ENCODE measurements at places on chromosomes 2 and 18.

GRCh38 chr2:57460396-57461276 is 586.0 kb upstream of the VRK2 start:
- DNase-seq: no peak

DNA sequence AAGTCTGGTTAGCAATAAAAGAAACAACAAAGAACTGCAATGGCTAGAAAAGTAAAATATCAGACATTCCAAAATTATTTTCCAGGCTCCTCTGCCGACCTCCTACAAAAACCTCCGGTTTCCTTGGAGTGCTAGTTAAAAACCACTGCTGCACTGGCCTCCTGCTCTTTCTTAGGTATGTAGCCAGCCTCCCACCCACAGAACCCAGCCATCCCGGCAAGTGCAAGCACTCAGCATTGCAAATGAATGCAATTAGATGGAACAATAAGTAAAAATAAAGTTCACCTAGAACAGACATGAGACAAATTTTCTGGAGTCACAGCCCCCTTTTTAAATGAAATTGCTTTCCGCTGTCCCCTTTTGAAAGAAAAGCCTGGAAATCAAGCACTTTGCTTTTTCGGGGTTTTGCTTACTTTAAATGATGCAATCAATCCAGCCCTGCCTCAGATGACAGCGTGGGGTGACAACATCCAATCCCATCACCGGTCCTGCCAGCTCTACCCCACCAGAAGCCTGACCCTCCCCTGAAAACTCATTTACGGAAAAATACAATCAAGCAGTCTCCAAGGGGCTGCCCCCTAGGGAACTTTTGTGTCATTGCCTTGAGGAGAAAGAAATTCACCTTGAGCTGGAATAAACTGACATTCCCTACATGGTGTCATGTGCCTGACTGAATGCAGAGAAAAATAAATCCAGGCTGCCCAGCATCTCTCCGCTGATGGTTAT is 199.8 kb downstream of the EPHA4 start:
- peak; percentile 73 for DNase-seq

DNA sequence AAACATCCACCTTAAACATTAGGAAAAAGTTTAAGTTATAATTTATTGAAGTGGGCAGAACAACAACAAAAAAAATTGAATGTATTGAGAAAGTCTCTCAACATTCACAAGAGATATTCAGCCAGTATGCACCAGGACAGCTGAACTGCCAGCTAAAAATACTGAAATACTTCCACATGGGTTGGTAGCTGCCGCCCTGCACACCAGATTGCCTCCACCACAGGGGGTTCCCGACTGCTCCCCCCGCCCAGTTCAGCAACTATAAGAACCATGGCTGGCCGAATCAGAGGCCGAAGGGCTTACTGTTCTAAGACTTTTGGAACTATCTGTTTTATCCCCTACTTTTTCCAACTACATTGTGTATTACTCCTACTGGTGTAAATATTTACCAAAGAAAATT is 150.0 kb upstream of the LRP1B start:
- no peak for DNase-seq

DNA sequence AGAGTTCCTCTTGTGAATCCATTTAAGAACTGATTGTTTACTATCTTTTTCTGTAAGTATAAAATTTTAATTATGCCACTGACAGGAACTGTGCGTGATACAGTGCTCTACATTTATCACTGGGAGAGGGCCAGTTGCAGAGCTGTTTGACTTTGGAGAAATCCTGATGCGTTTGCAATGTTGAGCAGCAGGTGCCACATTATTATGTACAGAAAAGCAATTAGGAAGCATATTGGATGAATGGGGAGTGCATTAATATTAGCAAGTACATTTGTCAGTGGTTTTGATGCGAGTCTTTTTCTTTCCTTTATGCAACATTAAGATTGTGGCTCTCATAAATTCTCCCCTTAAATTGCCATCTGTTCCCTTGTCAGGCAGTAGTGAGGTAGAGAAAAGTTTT is 302.3 kb upstream of the FANCL start:
- no peak for DNase-seq

- no peak for DNase-seq
These were observed 40.8 kb downstream of the ATOH8 start for GRCh38 chr2:85794491-85795121.

GRCh38 chr2:159326569-159327255 is 40.2 kb upstream of the WDSUB1 start:
- no peak for DNase-seq

GRCh38 chr2:56260415-56260814 is 76.6 kb downstream of the CCDC85A start:
- DNase-seq: no peak

- no peak for DNase-seq
These were observed 170.5 kb downstream of the SH3RF3 start for GRCh38 chr2:109299536-109299935.

GRCh38 chr2:159217676-159218075 is 68.8 kb downstream of the WDSUB1 start:
- DNase-seq: no peak

DNA sequence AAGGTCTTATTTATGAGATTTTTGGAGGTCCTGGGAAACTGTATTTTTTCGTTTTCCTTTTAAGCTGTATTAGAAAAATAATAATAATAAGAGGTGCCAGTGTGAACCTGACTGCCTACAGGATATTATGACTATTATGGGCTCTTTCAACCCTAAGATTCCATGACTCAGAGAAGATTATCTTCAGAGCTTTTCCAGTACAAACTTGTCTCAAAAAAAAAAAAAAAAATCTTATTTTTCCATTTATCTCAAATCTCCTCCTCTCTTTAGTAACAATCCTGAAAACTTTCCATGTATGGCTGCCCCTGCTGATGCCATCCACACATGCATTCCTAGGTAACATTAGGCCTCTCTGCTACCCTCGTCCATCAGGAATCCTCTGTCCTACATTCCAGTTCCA is 36.7 kb upstream of the RPE start:
- DNase-seq: no peak

- DNase-seq: no peak
These were observed 94.4 kb downstream of the LYPD6B start for GRCh38 chr2:149132901-149133300.

DNA sequence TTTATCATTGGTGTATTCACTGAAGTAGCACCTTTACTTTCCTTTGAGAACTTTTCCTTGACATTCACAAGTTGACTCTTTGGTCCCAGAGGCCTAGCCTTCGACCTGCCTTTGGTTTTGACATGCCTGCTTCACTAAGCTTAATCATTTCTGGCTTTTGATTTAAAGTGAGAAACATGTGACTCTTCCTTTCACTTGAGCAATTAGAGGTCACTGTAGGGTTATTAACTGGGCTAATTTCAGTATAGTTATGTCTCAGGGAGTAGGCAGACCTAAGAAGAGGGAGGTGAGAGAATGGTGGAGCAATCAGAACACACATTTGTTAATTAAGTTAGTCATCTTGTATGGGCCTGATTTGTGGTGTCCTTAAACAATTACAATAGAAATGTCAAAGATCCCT is 1040.7 kb upstream of the SLC39A10 start:
- DNase-seq: no peak

- DNase-seq: peak; percentile 75
These were observed 56.9 kb downstream of the COL4A4 start for GRCh38 chr2:227106845-227107759.

DNA sequence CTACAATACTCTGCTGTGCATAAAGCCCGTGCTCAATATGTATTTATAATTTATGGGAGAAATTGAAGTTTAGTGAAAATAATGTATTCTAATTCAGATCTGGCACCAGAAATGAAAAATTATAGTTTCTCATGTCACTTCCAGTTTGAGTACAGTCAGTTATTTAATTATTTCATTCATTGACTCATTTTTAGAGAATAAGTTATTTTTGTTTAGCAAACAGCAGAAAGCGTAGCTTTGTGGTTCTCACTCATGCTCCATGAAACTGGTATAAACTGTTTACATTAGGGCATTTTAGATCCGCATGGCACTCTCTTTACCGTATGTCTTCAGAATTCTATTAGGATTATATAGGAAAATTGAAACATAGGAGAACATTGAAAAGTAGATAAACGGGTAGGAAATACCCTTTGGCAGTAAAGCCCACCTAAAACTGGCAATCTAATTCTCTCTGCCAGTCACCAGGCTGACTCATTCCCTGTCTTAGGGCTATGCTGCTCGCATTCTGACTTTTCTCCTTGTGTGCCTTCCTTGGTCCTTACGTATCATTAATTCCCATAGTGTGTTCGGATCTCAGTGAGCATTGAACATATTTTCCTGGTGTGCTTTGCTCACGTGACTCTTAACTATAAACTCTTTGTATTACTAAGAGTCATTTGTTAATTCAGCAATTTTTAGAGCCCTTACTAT is 106.0 kb downstream of the ZNF236 start:
- no peak for DNase-seq

- DNase-seq: no peak
These were observed 55.7 kb downstream of the CCDC93 start for GRCh38 chr2:117958186-117958585.

DNA sequence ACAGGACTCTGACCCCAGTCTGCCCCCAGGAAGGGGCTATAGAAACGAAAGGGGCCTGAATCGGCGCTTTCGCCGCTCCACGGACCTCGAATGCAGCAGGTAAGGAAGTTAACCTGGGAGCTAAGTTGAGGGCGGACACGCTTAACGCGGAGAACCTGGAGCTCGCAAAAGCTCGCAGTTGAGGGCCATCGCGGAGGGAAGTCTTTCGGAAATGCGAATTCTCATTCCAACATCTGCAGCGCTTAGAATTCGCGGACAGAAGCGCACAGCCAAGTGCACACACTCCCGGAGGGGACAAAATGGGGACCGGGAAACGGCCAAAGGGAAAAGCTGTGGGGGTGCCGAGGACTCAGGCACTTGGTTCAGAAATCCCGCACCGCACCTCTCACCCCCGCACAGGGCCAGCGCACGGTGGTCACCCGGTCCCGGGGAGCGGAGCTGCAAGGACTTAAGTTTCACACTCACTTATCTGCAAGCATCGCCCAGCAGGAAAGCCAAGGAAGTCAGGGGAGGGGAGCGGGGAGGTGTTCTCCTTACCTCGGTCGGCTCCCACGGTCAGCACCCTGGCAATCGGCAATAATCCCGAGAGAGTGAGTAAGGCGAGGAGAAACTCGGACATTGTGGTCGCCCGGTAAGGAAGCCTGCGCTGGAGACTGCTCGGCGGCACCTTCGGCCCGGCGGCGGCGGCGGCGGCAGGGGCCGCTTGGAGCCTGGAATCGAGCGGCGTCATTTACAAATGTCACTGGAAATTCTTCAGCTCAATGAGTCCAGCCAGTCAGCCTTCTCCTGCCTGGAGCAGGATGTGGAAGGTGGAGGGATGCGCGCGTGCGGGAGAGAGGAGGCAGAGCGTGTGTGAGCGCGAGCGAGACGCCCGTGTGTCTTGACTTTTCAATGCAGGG is 456 bp downstream of the LRP1B start:
- DNase-seq: peak; percentile 86

DNA sequence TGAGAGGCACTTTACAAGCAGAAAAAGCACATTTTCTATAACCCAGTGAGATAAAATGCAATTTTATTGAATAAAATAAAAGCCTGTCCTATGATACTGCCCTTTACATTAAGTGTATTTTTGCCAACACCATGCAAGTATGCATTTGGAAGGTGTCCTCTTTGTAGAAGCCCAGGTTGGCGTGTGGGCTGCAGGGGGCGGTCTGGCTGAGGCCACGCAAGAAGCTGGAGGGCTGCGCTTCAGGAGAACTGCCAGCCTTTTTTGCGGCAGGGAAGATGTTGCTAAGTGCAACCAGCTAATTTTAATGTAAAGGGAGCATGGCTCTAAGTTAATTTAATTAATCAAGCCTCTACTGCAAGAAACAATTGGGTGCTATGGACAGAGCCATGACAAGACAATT is 562.8 kb upstream of the SALL3 start:
- DNase-seq: no peak

DNA sequence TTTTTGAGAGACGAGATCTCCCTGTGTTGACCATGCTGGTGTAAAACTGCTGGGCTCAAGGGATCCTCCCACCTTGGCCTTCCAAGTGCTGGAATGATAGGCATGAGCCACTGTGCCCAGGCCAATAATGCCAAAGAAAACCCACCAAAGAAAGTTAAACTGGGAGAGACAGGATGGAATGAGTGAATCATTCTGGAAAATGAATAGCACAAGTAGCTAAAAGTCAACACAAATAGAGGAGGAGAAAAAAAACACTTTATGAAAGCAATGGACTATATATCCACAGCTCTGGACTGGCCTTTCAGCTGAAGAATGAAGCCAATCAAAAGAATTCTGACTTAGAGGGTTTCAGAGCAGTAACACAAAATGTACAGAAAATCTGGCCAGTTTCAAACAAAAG is 23.9 kb downstream of the IAH1 start:
- DNase-seq: no peak

DNA sequence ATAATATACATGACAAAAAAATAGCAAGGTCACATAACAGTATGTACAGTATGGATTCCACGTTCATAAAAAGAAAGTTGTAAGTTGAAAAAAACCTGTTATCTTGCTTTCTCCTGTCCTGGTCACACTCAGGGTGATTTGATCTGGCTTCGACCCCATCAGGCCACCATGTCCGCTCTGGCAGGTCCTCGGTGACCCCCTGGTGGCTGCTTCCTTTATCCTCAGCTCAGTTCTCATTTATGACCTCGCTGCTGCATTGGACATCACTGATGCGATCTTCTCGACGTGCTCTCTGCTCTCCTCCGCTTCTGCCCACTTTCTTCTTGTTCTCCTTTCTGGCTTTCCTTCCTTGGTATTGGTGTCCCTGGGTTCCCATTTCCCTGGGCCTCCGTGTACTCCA is 29.7 kb downstream of the DGKD start:
- DNase-seq: no peak

- no peak for DNase-seq
These were observed 94.9 kb downstream of the AGAP1 start for GRCh38 chr2:235588750-235589149.

DNA sequence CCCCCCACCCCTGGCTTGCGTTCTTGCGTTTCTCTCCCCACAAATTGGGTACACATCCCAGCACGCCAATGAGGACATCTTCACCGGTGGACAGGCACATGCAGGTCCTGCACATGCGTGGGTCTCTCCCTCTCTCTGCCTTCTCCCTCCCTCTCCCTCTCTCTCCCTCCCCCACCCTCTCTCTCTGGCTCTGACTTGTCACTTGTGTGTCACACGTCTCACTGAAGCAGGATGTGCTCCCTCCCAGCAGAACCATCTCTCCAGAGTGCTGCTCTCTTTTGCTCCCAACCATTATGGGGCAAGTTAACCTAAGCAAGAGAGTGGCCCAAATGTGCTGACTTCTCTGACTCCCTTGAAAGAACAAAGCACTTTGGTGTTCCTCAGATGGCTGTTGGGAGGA is 120.8 kb upstream of the CAB39 start:
- no peak for DNase-seq

DNA sequence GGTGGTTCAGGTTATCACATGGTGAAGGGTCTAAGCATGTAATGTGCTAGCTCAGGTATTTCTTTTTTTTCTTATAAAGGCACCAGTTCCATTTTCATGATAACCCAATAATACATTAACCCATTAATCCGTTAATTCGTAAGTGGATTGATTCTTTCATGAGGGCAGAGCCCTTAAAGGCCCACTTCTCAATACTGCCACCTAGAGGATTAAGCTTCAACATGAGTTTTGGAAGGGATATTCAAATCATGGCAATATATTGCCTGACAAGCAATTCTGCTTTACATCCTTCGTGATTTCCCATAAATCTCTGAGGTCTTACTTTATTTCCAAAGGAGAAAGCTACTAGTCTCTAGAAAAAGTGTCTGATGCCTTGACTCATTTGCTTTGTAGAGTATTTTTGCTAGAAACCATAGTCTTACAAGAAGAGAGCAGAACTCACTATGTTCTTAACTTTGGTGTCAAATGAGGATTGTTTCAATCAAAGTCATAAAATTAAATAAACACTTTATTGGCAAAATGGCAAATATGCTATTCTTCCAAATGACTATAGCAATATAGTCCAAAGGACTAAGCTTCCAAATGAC is 271.3 kb downstream of the KCNS3 start:
- no peak for DNase-seq
